IPS DF 6.9 (cell line): ENCODE measurements at places on chromosomes 2 and 18.

DNA sequence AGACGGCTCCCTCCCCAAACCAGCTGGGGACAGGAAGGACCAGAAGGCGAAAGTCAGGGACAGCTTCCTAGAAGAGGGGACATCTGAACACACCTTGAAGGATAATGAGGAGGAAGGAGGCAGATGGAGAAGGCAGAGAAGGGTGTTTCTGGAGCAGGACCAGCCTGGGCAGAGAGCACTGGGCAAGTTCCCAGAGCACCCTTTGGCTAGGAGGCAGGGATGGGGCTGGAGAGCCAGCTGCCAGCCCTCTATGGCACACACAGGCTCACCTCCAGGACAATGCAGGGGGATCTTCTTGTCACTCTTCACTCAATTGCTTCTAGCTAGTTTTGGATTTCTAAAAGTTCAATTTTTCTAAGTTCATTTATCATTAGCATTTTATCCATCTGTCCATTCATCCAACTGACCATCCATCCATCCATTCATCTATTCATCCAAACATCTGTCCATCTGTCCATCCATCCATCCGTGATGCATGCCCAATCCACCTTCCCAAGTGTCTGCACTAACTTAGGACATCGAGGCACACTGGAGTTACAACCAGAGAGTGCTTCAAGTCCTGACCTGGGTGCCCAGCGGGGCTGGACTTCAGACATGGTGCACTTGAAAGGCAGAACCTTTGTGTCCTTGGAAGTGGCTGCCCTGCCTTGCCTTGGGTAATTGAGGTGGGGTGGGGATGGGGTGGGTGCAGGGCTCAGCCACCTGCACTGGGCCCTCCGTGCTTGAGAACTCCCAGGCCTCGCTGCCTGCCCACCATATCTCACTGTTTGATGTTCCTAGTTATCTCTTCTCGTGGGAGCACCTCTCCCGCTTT lies 42.5 kb downstream of the INHBB start:
- no peaks in the 10 kb centered on the region for H3K27me3 ChIP-seq
- DNase-seq: no peak
- H3K4me3 ChIP-seq: no peak overlapping the region
- no peaks in the 10 kb centered on the region; the same call in 1 of the 2 replicates for H3K4me1 ChIP-seq
- H3K36me3 ChIP-seq: no peaks in the 10 kb centered on the region

DNA sequence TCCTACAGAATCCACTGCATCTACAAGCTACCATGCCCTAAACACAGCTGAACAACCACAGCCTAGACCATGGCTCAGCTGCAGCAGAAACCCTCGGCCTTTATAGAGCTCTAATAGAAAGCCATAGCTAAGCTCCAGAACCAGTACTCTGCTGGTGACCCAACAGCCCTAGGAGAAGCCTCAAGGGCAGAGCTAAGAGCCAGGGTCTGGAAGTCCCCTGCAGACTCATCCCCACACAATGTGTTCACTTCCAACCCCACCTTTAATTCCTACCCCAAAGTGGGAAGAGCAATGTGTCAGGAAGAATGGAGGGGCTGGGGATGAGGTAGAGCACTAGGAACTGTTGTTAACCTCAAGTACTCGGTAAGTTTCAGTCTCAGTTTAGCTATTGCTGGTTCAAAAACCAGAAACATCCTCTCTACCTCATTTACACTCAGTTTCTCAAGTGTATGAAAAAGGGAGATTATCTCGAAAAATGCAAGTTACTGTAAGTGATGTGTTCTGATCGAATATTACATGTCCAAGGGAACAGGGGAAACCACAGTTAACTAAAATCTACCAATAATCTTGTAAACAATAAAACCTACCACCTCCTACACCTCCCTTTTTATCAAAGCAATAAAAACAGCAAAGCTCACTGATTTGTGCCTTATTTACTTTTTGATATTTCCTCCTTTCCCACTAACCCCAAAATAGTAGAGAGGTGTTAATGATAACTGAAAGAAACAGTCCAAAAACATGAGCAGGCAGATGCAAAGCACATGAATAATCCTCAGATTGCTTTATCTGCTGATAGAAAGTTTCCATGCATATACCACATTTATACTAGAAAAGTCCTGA lies 36.2 kb downstream of the THADA start:
- no peak for DNase-seq
- no peaks in the 10 kb centered on the region for H3K4me1 ChIP-seq
- H3K36me3 ChIP-seq: peaks cover 5% of the 10 kb centered on the region; the same call in 1 of the 2 replicates
- H3K4me3 ChIP-seq: no peak overlapping the region

DNA sequence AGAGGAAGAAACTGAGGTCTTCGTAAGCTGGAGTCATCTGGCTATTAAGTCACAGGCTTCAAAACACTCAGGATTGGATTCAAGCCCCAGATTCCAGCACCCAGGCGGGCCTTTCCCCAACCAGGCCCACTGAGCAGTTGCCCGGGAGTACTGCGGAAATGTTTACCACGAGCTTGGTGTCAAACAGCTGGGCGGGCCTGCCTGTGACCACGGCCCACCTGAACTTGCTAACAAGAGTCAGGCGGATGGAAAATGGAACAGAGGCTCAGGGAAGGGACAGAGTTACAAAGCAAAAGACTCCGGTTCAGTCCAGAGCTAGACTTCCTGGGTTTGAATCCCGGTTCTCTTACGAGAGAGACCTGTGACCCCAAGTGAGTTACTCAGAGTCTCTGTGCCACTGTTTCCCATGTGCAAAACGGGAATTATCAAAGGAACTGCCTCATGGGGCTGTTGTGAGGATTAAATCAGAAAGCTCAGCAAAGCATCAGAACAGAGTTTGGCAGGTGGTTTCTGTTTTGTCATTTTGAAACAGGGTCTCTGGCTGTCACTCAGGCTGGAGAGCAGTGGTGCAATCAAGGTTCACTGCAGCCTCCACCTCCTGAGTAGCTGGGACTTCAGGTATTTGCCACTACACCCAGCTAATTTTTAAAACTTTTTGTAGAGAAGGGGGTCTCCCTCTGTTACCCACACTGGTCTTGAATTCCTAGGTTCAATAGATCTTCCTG lies 49.0 kb upstream of the TFCP2L1 start:
- DNase-seq: no peak
- no peaks in the 10 kb centered on the region for H3K36me3 ChIP-seq

- no peak overlapping the region for H3K4me3 ChIP-seq
- no peaks in the 10 kb centered on the region; the same call in 1 of the 2 replicates for H3K4me1 ChIP-seq
- H3K27ac ChIP-seq: no peak overlapping the region
- no peaks in the 10 kb centered on the region for H3K36me3 ChIP-seq
- no peaks in the 10 kb centered on the region for H3K27me3 ChIP-seq
These were observed 38.9 kb upstream of the RALBP1 start for GRCh38 chr18:9436206-9436929.

DNA sequence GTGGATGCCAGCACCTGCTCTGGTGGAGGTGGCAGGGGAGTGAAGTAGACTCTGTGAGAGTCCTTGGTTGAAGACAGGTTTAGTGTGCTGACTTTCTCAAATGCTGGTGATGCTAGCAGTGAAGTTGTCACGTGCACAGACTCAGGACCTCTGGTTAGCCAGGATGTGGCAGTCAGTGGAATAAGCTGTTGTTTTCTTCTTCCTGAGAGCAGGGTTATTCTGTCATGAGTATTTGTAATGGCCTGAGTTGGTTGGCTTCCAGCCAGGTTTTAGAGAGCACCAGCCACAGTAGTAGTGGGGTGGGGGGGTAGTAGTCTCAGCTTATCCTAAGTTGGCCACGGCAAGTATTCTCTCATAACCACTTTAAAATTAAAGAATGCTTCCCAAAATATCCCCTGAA lies 238.5 kb upstream of the FBXO11 start:
- DNase-seq: no peak
- no peaks in the 10 kb centered on the region for H3K27me3 ChIP-seq
- no peak overlapping the region for H3K27ac ChIP-seq
- H3K4me1 ChIP-seq: no peaks in the 10 kb centered on the region
